Urinary bladder (tissue), 4 donors: ENCODE measurements at places on chromosomes 7 and 10. TPM values are rescaled to one million over a fixed set of nuclear protein-coding genes. Genes with fewer than 3 reads are reported as not detected.
A peak's percentile ranks its signal among the peaks of the same experiment; 100 is the strongest.

SLC16A12 gene
- 1.1 TPM for polyA plus RNA-seq

UPK3BL2 gene
- 15.5 TPM for polyA plus RNA-seq

- DNase-seq = peak; percentile 23
Observed at GRCh38 chr7:106285855-106286492, 1.2 kb upstream of the NAMPT start.

PPP1R3C gene
- polyA plus RNA-seq = 24.5 TPM

PIP gene
- not detected for polyA plus RNA-seq

DNA sequence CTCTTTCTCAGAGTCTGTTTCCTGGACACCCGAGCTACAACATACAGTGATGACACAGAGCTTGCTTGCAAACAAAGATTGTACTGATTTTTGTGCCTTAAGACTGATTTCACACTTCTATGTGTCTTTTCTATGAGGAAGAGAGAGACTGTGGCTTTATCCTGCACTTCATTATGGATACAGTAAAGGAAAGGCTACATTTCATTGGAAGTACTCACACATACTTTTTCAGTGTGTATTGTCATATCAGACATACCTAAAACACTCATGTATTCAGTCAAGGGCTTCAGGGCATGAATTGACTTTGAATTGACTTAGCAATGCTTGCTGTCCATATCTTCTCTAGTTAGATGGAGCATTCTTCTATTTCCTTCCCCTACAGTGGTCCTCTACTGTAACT is 135.5 kb upstream of the IMMP2L start:
- no peak for DNase-seq

BUD23 gene
- 69.4 TPM for polyA plus RNA-seq

DNA sequence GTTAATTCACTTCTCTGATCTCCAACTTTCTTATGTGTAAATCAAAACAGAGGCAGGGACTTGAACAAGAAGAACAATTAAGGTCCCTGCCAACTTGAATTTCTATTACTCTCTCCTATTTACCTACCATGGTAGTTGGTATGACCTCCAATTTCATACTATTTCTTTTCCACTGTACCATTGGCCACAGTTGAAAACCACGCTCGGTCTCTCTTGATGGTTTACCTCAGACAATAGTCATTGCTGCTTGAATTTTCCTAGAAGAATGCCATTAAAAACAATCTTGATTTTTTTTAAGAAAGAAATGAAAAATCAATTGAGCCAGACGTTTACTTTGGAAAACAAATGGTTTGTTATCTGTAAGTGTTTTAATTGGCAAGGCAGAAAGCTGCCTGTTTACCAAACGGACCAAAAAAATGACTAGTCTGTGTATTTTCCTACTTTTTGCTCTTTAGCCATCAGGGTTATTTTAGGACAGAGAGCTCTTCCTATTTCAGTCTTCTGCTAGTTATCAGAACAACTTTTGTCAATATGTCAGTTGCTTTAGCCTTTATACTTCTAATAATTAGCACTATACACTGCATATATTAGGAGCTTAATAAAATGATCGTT is 157.5 kb upstream of the PLXDC2 start:
- DNase-seq = no peak

OR6V1 gene
- polyA plus RNA-seq = not detected

DNA sequence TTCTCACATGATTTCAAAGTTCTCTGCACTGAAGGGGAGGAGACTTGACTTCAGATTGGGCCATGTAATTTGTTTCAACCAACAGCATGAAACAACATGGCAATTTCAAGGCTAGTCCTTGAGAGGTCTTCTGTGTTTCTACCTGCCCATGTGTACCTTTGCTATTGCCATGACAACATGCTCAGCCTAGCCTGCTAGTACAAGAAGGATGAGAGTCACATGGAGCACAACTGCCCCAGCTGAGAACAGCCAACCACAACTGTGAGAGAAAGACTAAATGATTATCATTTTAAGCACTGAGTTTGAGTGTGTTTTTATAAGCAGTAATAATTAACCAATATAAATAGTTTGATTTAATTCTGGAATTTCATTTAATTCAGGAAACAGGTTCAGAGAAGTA is 41.9 kb downstream of the ANKMY2 start:
- no peak for DNase-seq

DNAH11 gene
- 0.14 TPM for polyA plus RNA-seq

GNAI1 gene
- 49.4 TPM for polyA plus RNA-seq

EPHB6 gene
- 23.4 TPM for polyA plus RNA-seq

ITGB1 gene
- polyA plus RNA-seq = 527 TPM

GNAT3 gene
- not detected for polyA plus RNA-seq

- no peak for DNase-seq
Observed at GRCh38 chr7:31073326-31074119, 21.4 kb downstream of the ADCYAP1R1 start.

TMEM229A gene
- polyA plus RNA-seq = 0.73 TPM

GRCh38 chr7:75732764-75733630 is 5.7 kb downstream of the HIP1 start:
- no peak for DNase-seq

GRCh38 chr10:99975942-99976809 is 33.6 kb downstream of the DNMBP start:
- DNase-seq = peak; percentile 39

GRCh38 chr10:71378336-71379117 is 18.2 kb upstream of the CDH23 start:
- no peak for DNase-seq

- no peak for DNase-seq
Observed at GRCh38 chr7:142560166-142560565, 189.1 kb upstream of the PRSS1 start.

TRIM74 gene
- polyA plus RNA-seq = 0.41 TPM

DNA sequence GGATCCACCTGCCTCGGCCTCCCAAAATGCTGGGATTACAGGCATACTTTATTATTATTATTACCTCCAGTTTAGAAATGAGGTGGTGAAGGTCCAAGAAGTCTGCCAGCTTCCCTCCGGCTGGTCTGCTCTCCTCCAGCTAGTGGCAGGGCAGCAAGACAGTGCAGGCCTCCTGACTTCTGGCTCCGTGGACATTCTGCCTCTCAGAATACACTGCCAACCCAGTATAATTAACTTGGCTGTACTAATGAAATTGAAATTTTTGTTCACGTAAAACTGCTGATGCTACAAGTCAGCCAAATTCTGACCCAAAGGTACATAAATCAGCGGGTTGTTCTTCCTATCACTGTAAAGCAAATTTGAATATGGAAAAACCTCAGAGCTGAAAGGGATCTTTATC is 7.6 kb upstream of the PDE1C start:
- DNase-seq = no peak

DNA sequence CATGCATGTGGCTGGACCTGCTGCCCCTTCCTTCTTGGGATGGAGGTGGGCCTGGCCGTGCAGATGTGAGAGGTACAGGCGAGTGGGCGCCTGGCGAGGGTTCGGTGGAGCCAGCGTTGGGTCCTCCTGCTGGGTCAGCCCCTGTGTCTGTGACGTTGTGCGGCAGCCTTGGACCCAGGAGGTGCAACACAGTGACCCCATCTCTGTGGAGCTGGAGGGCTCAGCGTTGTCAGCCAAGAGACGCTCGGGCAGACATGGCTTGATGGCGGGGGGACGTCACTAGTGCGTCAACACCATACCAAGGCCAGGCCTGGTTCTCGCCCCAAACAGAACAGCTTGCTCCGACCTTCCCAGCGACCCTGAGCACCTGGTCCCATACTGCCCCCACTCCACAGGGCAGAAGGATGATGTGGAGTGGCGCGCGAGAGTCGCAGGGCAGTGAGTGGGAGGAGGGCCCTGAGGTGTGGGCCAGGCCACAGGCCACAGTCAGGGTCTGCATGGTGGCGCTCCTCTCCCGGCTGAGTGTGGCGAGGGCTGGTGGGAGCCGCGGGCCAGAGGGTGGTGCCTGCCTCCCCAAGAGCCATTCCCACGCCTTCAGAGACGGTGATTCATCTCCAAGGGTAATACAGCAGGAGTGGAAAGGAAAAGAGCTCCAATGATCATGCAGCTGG is 184.4 kb downstream of the DNAJB6 start:
- no peak for DNase-seq

DNA sequence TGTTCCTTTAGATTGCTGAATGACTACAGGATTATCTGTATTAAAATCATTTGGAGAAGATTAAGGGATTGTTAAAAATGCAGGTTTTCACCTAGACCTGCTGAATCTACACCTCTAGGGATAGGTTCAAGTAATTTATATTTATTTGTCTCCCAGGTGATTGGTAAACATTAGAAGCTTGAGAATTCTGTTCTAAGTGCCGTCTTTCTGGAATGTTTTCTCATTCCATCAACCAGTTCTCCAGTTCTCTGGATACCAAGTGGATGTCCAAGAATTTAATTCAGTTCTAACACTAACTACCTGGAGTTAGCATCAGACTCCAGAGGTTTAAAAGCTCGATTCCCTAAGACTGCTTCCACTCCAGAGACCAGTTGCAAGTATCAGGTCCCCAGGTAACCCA is 110.9 kb downstream of the PRTFDC1 start:
- no peak for DNase-seq

DNA sequence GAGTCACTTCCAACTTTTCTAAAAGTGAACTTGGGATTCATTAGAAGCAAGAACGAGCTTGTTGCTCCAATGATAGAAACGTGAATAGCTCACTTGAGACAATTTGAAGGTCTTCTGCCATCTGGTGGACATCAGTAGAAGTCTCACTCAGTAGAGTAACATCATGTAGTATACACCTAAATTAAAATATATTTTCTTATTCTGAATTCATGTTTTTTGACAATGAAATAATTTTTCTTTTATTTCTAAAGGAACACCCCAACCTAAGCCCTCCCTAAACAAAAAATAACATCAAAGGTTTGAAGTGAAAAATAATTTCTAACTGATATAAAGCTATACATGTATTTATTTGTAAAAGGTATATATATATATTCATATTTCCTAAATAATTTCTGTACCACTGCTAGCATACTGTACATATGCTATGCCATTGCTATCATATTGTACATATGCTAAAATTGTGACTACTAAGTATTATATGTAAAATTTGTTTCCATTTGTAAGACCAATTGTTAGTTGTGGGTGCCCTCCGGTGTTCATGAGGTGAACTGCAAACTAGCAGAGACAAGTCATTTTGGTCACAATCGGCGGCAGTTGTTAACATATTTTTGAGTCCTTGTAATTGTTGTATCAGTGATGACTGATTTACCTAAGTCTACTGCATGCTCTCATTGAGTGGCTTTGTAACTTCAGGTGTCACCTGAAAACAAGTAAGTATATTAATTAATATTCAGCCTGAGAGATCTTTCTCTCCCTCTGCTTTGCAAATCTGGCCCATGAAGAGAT is 121.9 kb downstream of the PTPRZ1 start:
- peak; percentile 40 for DNase-seq

GRCh38 chr7:69819333-69819705 is 221.0 kb downstream of the AUTS2 start:
- DNase-seq = no peak

- no peak for DNase-seq
Observed at GRCh38 chr10:17081431-17081830, 48.2 kb downstream of the CUBN start.

DNA sequence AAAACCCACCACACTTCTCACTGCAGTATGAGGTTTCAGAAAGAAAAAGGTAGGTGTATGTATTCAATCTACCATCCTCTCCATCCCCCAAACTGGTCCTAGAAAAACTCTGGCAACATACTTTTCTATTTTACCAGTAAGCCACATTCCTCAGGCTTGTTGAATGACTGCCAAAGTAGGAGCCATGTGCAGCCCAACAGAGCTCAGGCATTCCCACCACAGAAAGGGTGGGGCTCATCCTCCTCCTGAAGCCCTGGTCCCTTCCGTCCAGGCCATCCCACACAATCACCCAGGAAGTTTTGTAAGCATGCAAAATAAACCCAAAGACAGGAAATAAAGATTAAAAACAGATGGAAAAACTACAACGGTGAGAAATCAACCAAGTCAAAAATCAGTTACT is 57.2 kb downstream of the MAD1L1 start:
- DNase-seq = no peak

MKX gene
- polyA plus RNA-seq = 7.7 TPM

C7orf57 gene
- polyA plus RNA-seq = not detected

UTF1 gene
- polyA plus RNA-seq = not detected

DNA sequence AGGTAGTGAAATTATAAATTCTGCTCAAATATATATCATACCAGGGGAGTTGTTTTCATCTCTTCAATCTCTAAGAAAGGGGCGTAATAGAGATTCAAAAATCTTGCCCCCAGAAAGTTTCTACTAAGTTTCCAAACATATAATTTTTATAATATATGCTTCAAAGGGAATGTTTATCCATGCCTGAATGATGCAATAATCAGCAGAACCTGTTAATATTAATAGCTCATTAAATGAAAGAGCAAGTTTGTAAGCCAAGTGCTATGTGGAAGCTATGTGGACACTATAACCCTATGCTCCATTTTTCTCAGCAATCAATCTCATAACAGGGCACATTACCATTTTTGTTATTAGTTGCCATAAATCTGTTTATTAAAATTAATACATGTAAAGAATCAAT is 25.3 kb downstream of the VPS41 start:
- DNase-seq = no peak

DNA sequence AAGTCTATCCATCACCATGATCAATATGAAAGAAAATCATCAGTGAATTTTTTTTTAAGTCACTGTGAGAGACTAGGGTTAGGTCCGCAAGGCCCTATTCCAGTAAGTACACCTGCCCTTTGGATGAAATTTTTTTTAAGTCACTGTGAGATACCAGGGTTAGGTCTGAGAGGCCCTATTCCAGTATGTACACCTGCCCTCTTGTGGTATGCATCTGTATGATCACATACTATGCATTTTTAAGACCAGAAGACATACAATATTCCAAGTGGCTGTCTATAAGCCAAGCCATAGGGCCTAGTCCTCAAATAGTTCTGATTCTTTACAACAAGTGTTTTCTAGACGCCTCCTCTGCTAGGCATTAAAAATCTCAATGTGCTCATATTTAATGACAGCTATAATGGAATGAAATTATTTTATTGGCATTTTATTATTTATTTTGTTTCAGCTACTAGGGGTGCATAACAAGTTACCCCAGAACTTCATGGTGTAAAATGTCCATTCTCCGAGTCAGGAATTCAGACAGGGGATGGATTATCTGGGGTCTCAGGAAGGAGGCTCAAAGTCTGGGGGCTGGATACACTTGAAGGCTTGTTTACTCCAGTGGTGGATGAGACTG is 53.1 kb downstream of the TEX36 start:
- DNase-seq = peak; percentile 13

DNA sequence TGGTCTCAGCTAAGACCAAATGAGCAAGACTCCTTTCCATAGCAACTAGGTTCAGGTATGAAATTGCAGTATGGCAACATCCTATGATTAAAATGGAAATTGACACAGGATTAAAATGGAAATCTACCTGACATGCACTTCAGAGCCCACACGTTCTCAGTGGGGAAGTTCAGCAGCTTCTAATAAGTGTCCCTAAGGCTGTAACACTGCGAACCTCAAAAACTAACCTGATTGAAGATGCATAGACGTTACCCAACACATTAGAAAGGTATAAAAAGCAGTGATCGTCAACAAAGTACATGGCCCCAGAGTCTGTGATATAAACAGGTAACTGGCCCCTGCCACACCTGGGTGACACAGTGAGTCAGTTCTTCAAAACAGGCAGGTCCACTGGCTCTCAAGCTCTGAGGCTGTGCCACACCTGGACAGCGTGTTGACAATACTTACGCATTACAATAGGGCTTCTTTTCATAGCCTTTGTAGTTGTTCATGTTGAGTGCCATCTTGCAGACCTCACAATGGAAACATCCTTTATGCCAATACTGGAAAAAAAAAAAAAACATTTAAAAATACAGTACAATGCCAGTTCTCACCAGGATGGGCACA is 274.9 kb upstream of the NEBL start:
- DNase-seq = no peak
